ENCODE measurements at places on chromosomes 16 and 17.

- peak; percentile 70 for DNase-seq
Measured at GRCh38 chr17:81508639-81509206, 3.9 kb downstream of the ACTG1 start.

- DNase-seq = no peak
Measured at GRCh38 chr16:74817851-74818250, 43.2 kb upstream of the FA2H start.

- DNase-seq = no peak
Measured at GRCh38 chr17:79840989-79841286, 1.7 kb upstream of the CBX4 start.

- DNase-seq = no peak
Measured at GRCh38 chr17:27354491-27355081, 60.7 kb downstream of the WSB1 start.

GRCh38 chr16:88684569-88685155 is 1.6 kb downstream of the SNAI3 start:
- no peak for DNase-seq

DNA sequence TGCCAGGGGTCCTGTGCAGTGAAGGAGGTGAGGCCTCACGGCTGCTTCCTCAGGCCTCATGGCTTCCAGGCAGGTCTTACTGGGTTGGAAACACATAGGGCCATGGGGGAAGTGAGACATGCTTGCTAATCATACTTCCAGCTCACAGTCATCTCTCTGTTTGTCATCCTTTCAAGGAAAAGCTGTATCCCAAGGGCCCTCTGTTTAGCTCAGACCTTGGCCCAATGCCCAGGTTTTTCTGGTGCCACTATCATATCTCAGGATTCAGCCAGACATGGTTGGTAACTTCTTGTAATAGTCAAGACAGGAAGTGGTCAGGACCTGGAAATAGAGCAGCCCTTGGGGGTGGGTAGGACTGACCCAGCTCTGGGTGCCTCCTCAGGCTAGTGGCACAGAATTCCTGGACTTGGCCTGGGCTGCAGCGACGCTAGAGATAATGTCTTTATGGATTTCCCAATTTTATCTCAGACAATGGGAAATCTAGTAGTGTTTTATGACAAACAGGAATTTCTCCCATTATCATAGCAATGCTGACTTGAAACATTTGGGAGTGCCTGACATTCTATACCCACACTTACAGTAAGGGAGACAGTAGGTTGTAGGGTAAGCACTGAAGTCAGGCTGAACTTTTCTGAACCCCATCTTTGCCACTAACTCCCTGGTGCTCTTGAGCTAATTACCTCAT is 13.5 kb upstream of the ITGB3 start:
- peak; percentile 98 for DNase-seq

DNA sequence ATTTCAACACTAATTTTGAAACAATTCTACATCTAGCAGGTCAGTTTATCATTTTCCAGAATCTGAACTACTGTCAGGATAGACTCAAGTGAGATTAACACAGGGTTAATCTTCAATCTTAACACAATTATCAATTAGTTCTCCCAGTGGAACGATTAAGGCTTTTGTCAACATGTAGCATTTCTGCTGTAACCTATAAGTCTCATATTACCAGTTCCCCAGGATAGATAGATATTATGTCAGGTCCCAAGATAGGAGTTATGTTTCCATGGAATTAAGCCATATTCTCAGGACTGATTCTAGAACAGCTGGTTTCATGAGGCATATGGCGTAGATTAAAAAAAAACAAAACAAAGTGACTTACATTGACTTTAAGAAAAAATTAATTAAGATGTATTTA is 4.4 kb upstream of the FBF1 start:
- no peak for DNase-seq

DNA sequence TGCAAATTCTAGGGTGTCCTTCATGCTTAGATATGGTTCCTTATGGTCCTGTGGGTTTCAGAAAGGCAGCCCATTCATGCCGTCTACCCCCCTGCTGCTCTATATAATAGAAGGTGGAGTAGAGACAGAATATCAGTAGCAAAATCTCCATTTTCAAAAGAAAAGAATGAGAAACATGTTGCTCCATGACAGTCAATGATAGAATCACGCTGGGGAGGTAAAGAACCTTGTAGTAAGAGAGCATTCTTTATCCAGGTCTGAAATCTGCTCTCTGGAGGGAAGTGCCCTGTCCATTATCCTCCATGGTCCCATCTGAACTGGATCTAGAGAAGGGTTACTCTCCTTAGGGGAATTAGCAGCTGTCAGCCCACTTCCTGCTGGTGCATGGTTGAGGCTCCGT is 272.8 kb downstream of the WWOX start:
- DNase-seq = no peak

GRCh38 chr16:81164481-81164880 is 68.3 kb upstream of the GCSH start:
- no peak for DNase-seq

GRCh38 chr17:80732268-80732667 is 187.6 kb downstream of the RPTOR start:
- DNase-seq = peak; percentile 92

GRCh38 chr17:58680038-58680369 is 11.8 kb downstream of the TEX14 start:
- no peak for DNase-seq

GRCh38 chr16:73040136-73040535 is 7.8 kb downstream of the ZFHX3 start:
- DNase-seq = no peak

- DNase-seq = peak; percentile 62
Measured at GRCh38 chr17:28744104-28744971, 527 bp downstream of the TRAF4 start.

GRCh38 chr17:28684963-28685362 is 23.0 kb downstream of the SUPT6H start:
- peak; percentile 41 for DNase-seq

DNA sequence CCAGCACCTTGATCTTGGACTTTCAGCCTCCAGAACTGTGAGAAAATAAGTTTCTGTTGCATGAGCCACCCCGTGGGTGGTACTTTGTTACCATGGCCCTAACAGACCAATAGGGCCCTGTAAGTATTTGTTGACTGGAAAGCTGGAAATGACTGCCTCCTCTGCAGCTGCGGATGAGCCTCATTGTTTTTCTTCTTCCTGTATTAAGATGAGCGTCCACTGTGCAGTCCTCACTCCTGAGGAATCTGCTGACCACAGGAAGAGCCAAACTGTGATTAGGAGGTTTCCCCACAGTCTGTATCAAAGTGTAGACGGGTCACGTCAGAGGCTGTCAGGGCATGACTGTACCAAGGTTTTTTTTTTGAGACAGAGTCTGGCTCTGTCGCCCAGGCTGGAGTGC is 12.2 kb upstream of the AKTIP start:
- no peak for DNase-seq

DNA sequence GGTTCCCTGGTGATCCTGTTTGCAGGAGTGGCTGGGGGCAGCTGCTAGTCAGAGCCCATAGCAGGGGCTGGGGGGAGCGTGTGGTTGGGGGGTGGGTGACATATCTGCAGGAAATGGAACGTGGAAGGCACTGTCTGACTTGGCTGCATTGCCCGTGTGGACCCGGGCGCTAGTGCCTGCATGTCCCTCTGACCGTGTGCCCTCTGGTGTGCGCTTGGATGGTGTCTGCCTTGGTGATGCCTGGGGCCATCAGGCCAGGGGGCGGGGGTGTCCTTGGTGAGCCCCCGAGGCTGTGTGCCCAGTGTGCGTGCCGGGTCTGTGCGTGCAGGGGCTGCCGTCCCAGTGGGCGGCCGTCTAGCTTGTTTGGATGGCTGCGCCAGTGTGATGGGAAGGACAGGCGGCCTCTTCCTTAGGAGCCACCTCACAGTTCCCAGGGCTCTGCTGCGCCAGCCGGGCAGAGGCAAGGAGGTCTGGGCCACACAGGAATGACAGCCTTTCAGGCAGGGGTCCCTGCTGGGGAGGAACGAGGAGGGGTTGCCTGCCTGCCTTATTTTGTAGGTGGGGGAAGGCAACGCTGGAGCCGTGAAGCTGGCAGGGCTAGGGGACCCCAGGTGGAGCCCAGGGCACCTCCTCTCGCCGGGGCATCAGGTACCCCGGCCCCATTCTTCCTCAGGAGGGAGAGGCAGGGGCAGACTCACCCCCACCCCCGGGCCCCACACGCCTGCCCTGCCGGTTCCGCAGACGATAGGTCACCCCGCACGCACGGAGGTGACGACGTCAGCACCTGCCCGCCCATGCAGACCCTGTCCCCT is 693 bp downstream of the NDRG4 start:
- DNase-seq = no peak

- DNase-seq = peak; percentile 98
Measured at GRCh38 chr17:41547921-41548843, 20.1 kb upstream of the KRT19 start.

DNA sequence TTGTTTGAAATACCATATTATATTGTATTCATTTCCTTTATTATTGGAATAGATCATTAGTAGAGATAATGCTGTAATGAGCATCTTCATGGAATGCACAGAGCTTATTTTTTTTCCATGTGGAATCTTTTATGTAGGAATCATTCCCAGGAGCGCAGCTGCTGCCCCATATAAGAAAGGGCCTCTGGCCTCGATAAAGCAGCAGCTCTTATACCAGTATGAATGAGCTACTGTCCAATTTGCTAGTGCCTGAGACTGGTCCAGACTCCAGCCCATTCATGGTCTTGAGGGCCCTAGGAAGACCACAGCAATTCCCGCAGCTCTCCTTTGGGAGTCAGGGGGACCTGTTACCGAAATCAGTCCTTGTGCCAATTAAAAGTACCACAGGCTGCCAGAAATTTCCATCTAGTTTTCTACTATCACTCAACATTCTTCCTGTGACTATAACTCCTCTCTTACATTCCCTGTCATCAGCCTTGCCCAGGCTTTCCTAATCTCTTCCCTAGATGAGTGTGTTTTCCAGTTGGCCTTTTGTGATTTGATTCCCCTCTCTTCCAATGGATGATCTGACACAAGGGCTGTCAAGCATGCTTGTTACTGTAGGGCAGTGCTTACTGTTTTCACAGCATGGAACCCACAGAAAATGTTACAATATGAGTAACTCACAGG is 1.9 kb downstream of the ZNF843 start:
- no peak for DNase-seq

DNA sequence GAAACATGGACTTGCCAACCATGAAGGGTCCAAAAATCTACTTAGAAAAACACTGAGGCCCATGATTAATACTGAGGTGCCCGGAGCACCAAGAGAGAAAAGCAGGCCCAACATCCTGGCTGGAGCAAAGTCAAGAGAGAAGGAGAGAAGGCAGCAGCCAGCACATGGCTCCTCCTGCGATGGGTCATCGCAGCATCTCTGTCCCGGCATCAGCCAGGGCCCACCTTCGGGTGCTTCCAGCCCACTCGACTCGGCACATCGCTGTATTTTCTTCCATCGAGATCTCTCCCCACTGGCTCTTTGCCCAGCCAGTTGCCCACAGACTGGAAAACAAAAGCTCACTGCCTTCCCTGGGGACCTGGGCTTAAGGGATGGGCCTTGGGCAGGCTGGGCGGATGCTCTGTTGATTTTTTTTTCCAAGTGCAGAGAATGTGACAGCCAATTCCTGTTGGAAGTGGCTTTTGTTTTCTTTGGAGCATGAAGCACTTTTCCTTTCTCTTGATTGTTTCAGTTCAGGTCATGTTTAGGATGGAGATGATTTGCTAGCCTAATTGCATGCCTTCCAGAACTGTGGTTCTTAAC is 58.1 kb downstream of the CYB5B start:
- peak; percentile 68 for DNase-seq

DNA sequence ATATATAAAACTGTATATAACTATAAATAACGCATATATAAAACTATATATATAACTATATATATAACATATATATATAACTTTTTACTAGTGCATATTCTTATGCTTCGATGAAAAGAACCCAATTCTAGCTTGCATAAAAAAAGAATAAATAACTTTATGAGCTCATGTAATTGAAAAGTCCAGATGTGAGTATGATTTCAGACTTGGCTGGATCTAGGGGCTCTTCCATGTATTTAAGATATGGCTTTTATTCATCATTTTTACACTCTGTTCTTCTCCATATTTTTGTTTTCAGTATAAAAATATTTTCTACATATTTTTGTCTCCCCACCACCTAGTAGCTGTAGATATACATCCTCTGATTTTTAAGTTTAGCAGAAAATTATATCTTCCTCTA is 417.5 kb downstream of the CDH11 start:
- no peak for DNase-seq

DNA sequence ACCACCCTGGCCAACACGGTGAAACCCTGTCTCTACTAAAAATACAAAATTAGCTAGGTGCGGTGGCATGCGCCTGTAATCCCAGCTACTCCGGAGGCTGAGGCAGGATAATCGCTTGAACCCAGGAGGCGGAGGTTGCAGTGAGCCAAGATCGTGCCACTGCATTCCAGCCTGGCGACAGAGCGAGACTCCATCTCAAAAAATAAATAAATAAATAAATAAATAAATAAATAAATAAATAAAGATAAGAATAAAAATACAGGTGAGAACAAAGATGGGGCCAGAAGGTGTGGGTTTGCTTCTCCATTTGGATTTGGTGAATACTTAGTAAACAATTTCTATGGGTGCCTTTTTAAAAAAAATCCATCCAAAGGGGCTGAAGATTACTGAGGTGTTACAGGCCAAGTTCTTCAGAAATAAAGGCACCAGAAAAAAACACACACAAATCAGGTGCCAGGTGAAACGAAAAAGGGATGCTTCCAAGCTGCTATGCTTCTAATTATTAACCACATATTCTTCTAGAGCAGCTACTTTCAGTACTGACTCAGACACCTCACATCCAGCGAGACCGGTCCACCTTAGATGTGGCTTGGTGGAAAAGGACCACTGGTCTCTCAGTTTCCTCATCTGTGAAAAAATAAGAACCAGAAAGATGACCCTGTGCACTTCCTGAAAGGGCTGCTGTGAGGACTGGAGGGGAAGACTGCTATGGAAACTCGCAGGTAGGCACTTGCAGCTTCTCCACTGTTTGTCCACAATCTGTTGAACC is 9.2 kb downstream of the GLYR1 start:
- no peak for DNase-seq

DNA sequence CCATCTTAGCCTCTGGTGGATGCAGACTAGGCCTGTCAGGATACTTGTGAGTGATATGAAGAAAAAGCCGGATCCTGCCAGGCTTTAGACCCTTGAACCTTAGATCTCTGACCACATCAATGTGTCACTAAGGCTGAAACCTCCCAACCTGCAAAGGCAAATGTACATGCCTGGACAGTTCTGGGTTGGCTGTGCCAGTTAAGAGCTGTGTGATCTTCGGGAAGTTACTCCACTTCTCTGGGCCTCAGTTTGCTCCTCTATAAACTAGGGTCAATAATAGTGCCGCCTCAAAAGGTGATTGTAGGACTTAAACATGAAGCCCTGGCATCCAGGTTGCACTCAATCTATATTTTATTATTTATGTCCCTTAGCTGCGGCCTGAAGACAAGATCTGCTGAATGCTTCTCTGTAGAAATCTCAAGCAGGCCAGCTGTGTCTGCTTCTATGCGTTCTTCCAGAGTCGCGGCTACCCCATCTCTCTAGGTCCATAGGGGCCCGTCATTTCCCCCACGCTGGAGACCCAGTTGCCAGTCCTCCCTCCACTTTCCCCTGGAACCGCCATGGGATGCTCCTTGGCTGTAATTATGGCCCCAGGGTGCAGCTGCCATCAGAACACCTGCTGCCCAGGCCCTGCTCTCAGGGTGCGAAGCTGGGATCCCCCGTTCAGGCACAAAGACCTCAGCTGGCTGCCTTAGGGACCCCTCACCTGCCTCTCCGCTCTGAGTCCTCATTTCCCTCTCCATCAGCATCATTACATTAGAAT is 50.2 kb downstream of the AKAP1 start:
- no peak for DNase-seq

GRCh38 chr17:27245230-27245696 is 48.7 kb upstream of the WSB1 start:
- peak; percentile 73 for DNase-seq

- no peak for DNase-seq
Measured at GRCh38 chr16:90016339-90016950, 2.8 kb downstream of the DBNDD1 start.

- DNase-seq = no peak
Measured at GRCh38 chr17:17774009-17774881, 62.5 kb downstream of the SREBF1 start.

Measured in fibroblast of skin of right quadriceps (primary cell).